NCI-H1105 (cell line): ENCODE measurements at places on chromosomes 1 and 21.

DNA sequence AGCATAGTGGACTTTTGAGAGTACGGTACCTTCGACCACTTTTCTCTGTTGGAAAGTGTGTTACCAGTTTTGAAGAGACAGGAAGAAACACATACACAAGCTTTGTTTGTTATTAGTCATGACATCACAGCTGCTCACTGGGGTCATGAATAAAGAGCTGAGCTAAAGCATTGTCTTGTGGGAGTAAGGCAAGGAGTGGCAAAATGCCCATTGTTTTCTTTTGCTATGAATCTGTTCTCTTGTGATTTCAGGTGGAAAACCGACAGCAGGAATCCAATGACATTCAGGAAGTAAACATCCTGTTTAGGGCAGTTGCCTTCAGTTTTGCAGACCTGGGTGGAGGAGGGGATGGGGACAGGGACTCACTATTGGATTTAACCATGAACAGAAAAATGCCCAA lies 66.2 kb downstream of the RGL1 start:
- DNase-seq = no peak

DNA sequence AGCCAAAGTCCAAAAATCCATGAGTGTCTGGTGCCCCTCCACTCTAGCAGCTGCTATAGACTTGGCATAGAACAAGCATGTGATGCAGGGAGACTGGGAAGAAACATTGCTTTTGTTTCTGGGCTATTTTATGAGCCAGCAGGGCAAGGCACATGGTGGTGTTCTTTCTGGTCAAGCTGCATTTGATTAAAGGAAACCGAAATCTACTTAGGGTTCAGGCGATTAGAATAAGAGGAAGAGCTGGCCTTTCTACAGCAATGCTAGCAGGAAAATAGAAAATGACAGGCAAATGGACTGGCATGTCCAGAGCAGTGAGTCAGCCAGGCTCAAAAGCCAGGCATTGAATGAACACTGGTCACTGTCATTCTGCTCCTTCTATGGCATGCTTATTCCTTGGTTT lies 28.5 kb upstream of the ARHGAP29 start:
- DNase-seq = no peak

- no peak for DNase-seq
Observed at GRCh38 chr1:21665711-21666575, 3.2 kb downstream of the RAP1GAP start.

DNA sequence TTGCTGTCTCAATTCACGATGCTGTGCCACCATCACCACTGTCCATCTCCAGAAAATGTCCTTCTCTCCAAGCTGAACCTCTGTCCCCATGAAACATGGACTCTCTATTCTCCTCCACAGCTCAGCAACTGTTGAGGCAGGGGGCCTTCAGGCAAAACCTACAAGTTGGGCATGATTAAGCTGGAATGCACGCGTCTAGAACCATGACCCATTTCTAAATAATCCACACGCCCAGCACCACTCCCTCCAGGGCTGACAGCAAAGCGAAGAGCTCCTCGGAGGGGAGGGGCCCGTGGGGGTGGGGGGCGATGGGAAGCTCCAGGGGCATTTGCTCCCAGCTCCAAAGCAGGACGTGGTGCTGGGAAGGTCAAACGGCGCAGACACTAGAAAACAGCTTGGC lies 3.3 kb upstream of the HES5 start:
- no peak for DNase-seq

- no peak for DNase-seq
Observed at GRCh38 chr1:201493757-201494617, 12.9 kb downstream of the CSRP1 start.

- no peak for DNase-seq
Observed at GRCh38 chr1:218811497-218811896, 362.2 kb upstream of the LYPLAL1 start.

- no peak for DNase-seq
Observed at GRCh38 chr1:93965888-93966287, 56.7 kb upstream of the GCLM start.

GRCh38 chr1:151340870-151341754 lies 5.9 kb downstream of the RFX5 start:
- peak; percentile 79 for DNase-seq

- no peak for DNase-seq
Observed at GRCh38 chr21:17915976-17916375, 96.8 kb upstream of the C21orf91 start.

- DNase-seq = no peak
Observed at GRCh38 chr1:30762152-30762929, 4.8 kb upstream of the LAPTM5 start.

DNA sequence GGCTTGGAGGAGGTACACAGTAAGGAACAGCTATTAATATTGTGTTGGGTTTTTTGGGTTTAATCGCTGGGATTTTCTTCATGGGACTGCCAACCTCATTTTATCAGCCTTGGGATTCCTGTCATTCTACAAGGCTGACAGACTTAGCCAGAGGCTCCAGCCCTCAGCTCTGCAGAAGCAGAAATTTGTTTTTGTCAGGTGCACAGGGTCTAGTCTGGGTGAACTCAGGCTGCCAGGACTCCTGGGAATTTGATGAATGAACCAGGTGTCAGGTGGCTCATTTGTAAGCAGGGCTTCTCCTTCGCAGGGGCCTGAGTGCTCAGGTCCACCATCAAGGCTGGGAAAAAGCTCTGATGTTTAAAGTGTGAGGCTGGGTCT lies 11.5 kb upstream of the ZNF362 start:
- DNase-seq = no peak

DNA sequence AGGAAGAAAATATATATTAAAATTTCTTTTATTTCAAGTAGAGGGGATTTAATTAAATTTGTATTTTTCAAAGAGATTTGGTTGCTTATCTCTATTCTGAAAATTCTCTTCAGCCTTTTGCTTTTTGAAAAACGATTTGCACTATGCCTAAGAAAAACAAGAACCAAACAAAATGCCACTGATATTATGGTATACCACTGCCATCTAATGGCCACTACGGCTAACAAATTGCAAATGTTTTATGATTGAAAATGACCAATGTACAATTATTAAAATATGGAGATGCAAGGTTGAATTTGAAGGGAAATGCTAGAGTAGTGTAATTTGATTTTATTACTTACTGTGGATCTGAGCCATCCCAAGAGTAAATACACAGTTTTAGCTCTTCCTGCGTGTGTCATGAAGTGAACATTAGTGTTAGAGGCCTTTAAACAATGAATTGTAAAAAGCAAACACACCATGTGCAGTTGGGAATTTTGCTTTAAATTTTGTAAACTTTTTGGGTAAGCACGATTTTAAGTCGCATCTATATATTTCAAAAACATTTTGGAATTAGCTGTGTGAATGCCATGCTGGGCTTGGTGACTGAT lies 137.4 kb upstream of the USP25 start:
- peak; percentile 26 for DNase-seq

DNA sequence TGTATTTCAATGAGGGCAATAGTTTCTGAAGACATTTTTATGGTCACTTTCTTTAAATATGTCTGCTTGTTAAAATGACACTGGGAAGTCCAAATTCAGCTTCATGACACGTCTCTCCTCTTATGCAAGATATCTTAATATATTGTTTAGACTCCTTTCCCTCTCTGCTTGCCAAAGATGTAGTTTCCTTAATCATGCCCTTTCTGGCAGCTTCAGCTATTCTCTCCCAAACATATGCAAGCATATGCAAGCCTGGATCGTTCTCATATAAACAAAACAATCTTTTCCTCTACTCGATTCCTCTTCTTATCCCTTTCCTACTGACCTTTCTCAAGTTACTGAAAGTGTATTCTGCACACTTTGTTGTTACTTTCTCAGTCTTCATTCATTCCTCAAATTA lies 372.2 kb downstream of the PTBP2 start:
- no peak for DNase-seq

DNA sequence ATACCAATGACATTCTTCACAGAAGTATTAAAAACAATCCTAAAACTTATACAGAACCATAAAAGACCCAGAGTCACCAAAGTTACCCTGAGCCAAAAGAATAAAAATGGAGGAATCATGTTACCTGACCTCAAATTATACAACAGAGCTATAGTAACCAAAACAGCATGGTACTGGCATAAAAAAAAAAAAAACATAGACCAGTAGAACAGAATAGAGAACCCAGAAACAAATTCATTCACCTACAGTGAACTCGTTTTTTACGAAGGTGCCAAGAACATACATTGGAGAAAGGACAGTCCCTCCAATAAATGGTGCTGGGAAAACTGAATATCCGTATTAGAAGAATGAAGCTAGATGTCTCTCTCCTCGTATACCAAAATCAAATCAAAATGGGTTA lies 2.6 kb upstream of the GNG5 start:
- DNase-seq = no peak

DNA sequence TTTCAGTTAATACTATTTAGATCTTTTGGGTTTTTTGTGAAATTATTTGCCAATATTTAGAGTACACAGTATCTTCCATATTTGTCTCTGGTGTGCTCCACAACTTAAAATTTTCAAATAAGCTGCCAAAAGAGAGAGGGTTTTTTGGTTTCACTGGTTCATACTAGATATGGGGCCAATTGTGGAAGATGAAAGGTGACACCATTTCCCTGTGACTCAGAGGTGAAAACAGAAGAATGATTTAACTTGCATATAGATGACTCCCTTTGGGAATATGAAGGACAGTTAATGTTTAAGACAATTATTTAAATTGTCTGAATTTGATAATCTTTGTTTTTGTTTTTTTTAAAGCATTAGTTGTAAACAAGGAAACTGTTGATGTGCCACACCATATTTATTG lies 37.5 kb downstream of the IVNS1ABP start:
- DNase-seq = no peak

GRCh38 chr1:170149241-170149640 lies 3.5 kb downstream of the NTMT2 start:
- no peak for DNase-seq

- no peak for DNase-seq
Observed at GRCh38 chr1:158675563-158676323, 10.8 kb downstream of the SPTA1 start.
